GM13977 (cell line): ENCODE measurements at places on chromosomes 12 and 14.

DNA sequence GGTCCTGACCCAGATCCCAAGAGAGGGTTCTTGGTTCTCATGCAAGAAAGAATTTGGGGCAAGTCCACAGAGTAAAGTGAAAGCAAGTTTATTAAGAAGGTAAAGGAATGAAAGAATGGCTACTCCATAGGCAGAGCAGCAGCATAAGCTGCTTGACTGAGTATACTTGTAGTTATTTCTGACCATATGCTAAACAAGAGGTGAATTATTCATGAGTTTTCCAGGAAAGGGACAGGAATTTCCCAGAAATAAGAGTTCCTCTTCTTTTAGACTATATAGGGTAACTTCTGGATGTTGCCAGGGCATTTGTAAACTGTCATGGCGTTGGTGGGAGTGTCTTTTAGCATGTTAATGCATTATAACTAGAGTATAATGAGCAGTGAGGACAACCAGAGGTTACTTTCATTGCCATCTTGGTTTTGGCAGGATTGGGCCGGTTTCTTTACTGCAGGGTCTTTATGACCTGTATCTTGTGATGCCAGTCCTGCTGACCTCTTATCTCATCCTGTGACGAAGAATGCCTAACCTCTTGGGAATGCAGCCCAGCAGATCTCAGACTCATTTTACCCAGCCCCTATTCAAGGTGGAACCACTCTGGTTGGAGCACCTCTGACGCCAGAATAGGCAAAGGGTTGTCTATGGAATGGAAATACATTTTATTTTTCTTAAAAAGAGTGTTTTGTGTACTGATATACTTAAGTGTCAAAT, 113.8 kb downstream of the OTOGL start:
- no peak for DNase-seq

GRCh38 chr12:118055865-118056773, 4.9 kb downstream of the WSB2 start:
- no peak for DNase-seq

- DNase-seq = peak; percentile 74
Observed at GRCh38 chr14:88492272-88493089, 62.3 kb downstream of the PTPN21 start.

DNA sequence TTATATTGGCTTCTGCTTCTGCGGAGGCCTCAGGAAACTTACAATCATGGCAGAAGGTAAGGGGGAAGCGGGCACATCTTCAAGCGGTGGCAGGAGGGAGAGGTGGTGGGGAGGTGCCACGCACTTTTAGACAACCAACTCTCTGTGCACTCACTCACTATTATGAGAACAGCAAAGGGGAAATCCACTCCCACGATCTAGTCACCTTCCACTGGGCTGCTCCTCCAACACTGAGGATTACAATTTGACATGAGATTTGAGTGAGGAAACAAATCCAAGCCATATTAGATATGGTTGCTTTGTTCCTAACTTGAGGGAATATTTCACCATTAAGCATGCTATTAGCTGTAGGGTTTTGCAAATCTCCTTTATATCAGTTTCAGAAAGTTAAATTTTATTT, 80.3 kb downstream of the UNC79 start:
- DNase-seq = no peak

DNA sequence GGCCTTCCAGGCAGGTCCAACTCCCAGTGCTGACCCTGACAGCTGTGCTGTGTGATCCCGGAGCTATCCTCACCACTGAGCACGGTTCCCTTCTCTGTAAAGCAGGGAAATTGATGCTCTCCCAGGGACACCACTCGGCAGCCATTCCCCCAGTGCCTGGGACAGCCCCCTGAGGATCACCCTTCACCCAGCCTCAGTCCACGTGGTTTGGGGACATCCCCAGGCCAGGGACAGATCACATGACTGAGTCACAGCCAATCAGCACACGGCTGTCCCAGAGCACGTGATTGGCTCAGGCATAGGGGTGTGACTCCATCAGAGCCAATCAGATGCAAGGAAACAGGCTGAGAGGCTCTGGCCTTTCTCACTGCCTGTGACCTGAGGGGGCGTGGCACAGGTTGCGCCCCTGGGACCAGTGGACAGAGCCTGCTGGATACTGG, 68.8 kb upstream of the SFSWAP start:
- peak; percentile 53 for DNase-seq

DNA sequence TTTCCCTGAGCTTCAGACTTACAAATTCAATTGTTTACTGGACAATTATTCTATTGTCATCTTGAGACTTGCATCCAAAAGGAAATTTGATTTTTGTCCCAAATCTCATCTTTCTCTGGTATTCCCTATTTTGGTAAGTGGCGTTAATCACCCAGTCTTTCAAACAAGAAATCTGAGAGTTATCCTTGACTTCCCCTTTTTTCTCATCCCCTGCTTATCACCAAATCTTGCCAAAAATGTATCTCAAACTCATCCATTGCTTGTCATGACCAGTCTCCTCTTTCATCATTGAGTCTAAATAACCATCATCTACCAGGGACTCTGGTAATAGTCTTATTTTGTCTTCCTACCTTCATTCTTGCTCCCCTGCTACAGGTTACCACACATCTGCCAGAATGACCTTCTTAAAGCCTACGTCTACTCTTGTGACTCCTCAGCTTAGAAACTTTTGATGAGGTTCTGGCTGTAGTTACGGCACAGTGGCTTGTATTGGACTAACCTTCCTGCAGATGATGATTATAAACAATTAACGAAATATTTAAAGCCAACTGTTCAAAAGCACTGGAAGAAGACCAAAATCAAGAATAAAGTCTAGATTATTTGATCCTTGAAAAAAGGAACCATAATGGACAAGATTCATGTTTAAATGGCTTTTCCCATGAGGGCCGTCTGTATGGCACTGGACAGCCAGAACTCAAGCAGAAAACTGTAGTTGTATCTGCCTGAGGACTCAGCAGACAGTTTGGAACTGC, 9.0 kb upstream of the ANO2 start:
- no peak for DNase-seq

DNA sequence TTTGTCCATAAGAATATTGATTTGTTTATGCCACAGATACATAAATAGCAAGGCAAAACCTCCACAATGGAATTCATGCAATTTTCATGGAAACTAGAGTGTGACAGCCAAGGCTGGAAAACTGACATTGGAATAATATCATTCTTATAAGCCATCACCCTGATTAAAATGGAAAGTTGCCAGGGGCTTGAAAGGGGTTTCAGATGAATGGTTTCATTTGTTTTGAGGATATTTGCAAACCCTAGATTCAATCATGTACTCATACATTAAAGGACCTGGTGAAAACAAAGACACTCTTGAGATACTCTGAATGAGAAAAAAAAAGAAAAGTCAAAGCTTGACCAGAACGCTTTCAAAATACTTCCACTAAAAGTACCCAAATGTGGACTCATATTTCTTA, 205.7 kb downstream of the DIO2 start:
- no peak for DNase-seq

DNA sequence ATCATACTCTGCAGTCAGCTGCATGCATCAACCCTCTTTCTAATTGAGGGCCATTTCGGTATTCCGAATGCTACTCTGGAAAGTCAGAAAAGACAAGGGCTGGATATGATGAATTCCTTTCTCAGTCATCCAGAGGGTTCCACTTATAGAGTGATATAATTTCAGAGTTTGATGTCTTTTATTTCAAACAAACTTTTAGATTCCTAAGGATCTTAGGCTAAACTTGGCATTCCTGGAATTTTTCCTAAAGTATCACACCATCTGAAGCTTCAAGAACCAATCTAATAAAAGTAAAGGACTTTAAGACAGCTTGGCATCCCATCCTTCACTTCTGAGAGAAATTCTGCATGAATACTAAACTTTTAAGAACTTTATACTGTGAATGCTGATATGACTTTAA, 69.3 kb upstream of the KCNJ8 start:
- no peak for DNase-seq

DNA sequence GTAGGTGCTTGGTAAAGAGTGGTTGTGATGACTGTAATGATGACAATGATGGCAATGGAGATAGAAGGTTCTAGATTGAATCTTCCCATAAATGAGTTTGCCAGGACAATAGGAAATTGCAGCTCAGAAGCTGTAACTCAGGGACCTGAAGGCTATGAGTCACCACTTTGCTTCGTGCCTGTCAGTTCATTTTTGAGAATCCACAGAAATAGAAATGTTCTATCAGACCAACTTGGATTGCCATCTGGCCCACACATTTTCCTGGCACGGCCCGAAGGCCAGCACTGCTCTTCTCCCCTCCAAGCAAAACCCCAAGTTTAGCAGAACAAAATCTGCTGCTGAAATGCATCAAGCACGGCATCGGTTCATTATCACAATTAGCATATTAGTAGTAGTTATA, 1127.0 kb downstream of the BCL11B start:
- DNase-seq = no peak

GRCh38 chr12:124307556-124307825, 12.6 kb downstream of the RFLNA start:
- no peak for DNase-seq

DNA sequence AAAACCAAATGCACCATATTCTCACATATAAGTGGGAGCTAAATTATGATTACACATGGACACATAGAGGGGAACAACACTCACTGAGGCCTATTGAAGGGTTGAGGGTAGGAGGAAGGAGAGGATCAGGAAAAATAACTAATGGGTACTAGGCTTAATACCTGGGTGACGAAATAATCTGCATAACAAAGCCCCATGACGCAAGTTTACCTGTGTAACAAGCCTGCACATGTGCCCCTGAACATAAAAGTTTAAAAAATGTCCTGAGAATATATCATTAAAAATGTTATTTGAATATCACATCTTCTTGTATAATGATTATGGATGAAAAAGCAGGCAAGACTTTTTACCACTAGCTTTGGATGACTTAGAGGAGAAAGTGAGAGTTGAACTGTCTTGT, 138.0 kb upstream of the NOVA1 start:
- no peak for DNase-seq

- DNase-seq = no peak
Observed at GRCh38 chr12:129530984-129531383, 372.8 kb downstream of the TMEM132D start.

- no peak for DNase-seq
Observed at GRCh38 chr14:75987201-75987970, 1.8 kb downstream of the IFT43 start.

DNA sequence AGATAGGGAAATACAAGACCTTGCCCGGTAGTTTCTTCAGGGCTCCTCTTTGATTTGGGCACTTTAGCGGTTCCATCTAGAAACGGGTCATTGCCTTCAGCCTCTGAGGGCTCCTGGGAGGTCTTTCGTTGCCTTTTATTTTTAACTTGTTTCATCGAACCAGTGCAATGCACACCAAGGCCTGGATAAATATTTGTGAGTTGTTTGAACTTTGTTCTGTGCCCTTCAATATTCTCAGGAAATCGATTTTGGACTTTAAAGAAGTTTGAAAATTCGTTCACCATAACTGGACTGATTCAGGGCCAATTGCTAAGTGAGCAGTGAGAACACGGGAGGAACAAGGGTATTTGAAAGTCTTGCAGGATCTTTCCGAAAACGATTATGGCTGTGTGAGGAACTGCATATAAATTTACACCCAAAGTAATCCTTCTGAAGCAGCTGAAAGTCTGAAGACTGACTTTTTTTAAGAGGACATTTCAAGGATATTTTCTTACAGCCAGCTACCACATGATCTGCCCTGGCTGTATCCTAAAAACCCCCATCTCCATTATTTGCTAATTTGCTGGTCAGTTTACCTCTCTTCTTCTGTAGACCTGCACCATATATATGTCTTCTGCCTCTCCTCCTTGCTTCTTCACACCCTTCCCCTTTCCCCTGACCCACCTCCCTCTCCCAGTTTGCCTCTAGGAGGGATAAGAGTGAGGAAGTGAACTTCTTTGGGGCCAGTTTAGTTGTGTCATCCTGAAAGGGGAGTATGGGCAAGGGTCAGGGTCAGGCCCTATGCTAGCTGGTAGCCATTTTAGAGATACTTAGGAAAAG, 8.0 kb downstream of the DUSP6 start:
- no peak for DNase-seq

DNA sequence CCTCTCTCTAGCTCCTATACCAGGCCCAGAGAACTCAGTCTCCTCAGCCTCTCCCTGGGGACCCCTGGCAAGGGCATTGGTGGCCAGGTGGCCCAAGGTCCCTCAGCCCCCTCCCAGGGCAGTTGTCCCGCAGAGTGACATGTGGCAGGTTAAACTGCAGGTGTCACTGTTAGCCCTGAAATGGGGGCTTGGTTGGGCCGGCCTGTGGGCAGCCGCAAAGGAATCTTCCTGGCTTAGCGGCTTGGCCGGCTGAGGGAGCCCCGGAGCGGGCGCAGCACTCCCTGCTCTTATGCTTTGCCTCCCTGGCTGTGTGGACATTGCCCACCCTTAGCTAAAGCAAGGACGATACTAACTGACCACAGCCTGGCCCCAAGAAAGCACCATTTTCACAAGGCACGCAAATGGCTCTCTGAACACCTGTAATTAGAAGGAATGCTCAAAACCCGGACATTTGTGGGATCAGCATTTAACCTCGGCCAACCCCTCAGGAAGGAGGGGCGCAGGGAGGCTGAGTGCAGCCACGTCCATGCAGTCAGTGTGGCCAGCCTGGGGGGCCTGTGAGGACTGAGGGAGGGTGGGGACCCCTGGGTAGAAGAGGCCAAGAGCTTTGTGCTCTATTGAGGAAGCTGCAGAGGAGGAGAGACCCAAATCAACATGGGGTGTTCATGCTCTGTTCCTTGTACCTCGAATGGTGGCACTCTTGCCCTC, 82.2 kb downstream of the PAPOLA start:
- DNase-seq = peak; percentile 70

DNA sequence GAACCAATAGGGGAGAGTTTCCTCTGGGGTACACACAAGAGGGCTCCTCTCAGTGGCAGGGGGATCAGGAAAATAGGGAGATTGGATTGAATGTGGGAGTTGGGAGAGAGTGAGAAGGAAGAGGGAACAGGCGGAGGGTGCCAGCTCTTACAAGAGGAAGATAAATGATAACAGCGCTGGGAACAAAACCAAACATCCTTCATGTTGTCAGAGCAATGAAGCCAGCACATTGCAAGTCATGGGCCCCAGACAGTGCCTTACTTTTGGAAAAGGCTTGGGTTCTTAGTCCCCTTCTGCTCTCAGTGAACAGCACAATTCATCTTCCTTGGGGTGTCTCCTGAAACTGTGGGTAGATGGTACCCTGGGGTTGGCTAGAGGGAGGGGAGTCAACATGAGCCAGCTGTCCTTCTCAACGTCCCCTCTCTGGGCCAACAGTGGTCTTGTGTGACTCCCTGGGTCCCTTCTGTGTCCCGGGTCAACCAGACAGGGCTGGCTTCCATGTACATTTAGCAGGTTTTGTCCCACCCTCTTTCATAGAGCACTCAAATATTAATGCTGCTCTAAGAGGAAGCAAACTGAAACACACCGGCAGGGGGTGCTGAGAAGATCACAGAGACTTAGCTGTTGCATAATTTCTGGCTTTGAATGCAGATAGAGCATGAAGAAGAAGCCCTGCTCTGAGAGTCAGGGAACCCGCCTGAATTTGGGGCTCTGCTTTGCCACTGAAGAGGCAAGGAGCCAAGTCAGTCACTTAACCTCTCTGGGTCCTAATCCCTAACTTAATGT, 138.5 kb downstream of the ESRRB start:
- DNase-seq = peak; percentile 60

GRCh38 chr12:132055535-132056096, 88.5 kb downstream of the DDX51 start:
- no peak for DNase-seq

- no peak for DNase-seq
Observed at GRCh38 chr14:58709949-58710348, 72.2 kb downstream of the DACT1 start.
